ENCODE measurements at places on chromosomes 11 and 22.

DNA sequence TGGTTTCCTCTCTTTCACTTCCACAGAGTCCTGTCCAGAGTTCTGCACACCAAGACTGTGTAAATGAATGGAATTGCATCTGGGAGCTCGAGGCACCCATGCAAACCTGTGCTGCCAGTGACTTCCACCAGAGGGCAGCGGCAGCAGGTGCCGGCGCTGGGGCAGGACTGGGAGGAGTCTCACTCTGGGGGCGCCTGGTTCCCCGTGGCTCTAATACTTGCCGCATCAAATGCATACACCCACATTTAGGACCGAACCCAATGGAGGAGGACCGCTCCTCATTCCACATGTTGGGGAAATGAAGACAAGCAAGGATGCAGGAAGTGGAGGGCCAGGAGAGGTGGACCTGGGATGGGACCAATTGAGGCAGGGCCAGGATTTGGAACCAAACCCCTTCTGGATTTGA lies 1.1 kb upstream of the CD6 start:
- DNase-seq: peak; percentile 74

GRCh38 chr11:47860536-47860935 lies 12.4 kb upstream of the NUP160 start:
- DNase-seq: no peak

DNA sequence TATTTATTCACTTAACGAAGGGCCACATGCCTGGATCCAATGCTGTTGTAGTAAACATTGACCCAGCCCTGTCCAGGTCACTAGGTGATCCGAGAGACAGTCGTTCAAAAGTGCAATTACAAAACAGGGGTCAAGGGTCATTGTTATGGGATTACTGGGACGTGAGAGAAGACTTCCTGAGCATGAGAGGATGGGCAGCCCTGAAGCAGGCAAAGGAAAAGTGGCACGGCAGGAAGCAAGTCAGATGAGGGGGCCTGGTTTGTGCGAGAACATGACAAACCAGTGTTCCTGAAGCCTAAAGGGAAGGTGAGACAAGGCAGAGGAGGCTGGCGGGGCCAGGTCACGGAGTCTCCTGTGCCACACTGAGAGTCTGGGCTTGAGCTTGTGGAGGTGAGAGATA lies 15.8 kb upstream of the MMP20 start:
- no peak for DNase-seq

GRCh38 chr11:10934293-10934860 lies 76.5 kb upstream of the ZBED5 start:
- DNase-seq: no peak

DNA sequence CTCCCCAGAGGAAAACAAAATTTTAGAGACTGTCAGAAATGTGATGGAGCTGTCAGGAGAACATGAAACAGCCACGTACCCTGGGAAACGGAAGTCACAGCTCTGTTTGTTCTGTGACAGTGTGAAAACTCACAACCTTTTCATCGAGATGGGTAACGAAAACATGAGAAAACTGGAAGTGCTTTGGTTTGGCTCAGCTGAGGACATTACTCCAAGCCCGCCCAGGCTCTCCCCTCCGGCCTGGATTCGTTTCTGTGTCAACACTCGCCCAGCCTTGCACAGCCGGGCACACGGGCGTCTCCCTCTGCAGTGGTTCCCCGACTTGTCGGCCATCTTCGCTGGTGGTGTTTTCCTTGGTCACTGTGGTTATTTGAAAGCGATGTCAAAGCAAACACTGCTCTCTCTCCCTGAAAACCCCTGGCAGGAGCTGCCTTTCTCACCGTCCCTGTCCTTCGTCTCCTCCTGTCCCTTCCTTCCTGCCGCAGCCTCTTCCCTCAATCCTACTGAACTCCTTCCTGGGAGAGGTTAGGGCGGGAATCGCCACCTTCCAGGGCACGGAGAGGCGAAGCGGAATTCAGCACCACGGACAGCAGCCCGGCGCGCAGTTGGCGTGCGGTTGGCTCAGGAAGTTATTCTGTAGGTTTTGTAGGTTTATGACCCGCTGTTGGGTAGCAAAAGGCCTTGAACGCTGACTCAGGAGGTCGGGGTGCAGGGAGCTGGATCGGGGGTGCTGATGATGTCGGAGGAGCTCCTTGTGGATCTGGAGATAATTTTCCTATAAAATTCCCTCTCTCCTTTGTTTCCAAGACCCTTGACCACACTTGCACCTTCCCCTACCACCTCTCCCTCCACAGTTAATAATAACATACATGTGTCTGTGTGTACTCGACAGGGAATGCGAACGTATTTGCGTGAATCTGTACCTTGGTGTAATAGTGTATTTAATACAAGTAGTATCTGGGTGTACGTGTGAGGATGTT lies 13.1 kb upstream of the RPS19BP1 start:
- DNase-seq: peak; percentile 65

- no peak for DNase-seq
These were observed 118.0 kb upstream of the IGLL5 start for GRCh38 chr22:22769434-22770279.

- DNase-seq: no peak
These were observed 7.2 kb downstream of the CRELD2 start for GRCh38 chr22:49925525-49926128.

DNA sequence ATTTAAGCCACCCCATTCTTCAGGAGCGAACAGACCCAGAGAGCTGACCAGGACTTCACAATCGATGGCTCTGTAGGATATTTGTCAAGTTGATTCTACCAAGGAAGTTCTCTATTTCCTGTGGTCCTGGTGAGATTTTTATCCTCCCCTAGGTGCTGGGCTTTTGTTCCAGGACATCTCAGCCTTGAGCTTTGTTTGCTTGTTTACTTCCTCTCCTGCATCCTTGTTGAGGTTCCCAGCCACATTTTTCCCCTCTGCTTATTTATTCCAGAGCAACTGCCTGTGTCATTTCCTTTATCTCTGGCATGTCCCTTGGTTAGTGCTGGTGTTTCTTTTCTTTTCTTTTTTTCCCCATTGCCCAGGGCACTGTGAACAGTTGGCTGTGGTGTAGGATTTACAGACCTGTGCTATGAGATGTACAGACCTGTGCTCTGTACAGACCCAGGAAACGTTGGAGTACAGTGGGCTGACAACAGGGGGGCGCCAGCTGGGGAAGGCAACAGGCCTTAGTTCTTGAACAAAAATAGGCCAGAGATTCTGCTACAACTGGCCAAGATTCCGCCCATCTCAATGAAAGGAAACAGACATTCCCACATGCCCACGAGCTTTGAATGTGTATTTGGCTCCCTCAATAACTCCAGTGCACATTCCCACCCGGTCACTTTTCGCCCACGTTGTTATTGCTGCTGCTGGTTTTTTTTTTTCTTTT lies 235.9 kb upstream of the DDI1 start:
- peak; percentile 33 for DNase-seq

DNA sequence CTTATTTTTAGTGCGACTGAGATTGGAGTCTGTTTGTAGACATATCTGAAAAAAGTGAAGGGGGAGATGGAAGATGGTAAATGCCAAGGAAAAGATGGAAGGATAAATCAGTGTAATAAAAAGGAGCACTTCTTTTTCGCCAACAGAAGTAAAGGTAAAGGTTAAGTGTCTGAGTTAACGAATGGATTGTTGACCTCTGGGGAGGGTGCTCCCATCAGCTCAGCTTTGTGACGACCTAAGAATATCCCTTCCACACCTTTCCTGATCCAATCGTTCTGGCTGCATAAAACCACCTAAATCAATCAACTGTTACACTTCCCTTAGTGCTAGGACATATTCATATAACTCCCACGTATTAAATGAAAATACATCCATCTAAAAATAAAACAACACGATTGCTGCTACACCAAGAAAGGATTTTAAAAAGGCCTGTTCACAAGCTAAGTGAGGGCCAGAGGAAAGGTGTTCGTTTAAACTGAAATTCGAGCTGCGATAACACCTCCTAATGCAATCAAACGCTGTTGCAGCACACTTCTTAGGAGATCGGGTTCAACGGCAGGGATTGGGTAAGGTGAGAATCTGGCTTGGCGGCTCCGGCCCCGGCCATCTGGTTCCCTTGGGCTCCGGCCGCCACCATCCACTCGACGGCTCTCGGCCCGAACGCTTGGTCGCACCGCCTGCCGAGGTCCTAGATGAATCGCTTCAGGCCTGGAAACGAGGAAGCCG lies 658 bp downstream of the C11orf71 start:
- DNase-seq: peak; percentile 78

DNA sequence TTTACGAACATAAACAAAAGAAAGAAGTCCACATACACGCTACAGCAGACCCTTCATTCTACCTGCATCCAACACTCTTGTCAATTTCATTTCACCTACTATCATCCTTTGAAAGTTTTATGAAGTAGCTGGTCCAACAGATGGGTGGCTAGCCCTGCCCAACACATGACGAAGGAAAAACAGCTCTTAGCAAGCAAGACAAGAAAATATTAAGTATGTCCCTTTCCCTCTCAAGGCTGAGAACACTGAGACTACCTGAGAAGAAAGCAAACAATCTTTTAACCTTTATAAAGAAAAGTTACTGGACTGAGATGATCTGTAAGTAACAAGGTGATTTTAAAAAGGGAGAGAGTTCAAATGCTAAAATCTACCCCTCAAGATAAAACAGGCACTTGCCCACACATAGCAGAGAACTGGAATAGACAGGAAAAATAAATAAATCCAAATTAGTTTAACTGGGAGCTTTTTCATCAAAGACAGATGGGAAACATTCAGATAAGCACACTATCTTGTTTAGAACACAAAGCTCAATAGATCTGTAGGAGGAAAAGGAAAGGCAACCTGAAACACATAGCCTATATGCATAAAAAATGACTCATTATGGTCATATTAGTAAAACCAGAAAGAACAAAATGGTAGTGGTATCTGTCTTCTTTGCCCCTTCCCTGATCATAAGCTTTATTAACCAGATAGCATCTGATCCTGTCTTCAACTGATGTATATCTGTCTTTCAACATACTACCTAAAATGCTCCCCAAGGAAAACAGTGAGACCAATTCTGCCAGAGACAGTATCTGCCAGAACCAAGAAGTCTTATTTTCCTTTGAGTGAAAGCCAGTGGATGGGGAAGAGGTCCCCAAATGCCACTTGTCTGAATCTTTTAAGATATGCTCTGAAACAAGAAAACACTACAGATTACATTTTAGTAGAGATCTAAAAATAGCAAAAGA lies 104.3 kb downstream of the MRTFA start:
- no peak for DNase-seq

GRCh38 chr11:12329169-12329568 lies 48.2 kb upstream of the PARVA start:
- DNase-seq: no peak

DNA sequence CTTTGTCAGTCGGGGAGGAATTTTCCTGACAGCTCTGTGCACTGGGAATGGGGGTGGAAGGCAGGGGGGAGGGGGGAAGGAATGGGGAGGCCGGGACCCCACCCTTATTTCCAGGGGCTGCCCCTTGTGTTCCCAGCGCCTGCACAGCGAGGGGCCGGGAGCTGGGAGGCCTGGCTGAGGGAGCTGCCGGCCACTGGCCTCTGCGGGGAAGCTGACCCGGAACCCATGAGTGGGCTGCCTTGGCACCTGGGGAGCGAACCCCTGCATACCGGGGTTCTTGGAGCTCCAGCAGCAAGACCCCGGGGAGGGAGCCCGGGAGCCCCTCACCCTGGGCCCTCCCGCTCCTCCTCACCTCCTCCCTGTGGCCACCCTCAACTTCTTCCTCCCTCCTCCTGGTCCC lies 3.5 kb downstream of the H19 start:
- no peak for DNase-seq

DNA sequence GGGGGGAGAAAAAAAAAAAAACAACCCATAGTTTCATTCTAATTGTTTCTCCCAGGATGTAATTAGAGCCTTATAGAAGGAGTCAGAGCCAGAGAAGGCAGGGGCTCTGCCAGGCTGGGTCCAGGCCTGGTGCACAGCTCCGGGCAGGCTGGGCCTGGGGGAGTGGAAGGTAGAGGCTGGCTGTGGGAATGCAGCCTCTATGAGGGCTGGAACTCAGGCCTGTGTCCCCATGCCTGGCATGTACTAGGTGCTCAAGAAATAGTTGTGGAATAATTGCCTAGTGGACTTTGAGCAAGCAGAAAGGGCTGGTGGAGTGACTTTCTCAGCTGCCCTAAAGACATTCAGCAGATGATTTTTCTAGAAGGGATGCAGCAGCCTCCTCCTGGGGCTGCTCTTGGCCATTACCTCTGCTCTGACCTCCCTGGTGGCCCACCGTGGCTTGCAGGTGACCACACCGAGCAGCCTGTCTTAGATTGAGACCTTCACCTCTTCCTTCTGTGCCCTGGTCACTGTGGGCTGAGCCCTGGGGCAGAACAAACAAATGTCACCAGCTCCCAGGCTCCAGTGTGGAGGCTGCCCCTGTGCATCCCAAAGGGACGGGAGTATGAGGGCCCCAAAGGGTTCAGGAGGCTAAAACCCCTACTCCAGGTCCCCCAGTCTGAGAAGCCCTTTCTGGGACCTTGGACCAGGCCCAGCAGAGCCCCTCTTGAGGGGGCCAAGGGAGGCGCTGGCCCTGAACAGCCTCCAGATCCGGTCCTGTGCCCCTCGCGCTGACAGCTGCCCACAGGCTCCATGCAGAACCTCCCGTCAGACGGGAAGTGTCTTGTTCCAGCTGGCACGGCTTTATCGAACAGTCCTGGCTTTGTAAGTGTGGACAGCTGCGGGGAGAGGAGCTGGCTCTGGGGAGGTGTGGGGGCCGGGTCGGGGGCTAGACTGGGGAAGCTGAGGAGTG lies 18.8 kb downstream of the MYEOV start:
- peak; percentile 67 for DNase-seq

DNA sequence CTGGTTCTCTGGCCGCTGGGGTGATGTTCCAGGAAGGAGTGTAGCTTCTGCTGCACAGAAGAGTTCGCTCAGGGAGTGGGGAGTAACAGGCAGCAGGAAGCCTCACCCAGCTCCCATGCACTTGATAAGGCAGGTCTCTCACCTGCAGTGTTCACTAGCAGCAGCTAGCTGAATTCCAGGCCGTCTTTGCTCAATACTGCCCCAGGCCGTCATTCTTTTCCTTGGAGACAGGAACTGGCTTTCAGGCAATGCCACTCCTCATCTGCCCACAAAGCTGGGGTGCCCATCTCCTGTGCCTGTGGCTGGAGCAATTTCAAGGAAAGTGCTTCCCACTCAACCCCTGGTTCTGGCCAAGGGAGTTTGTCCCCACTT lies 66.1 kb downstream of the ARHGAP42 start:
- DNase-seq: no peak

DNA sequence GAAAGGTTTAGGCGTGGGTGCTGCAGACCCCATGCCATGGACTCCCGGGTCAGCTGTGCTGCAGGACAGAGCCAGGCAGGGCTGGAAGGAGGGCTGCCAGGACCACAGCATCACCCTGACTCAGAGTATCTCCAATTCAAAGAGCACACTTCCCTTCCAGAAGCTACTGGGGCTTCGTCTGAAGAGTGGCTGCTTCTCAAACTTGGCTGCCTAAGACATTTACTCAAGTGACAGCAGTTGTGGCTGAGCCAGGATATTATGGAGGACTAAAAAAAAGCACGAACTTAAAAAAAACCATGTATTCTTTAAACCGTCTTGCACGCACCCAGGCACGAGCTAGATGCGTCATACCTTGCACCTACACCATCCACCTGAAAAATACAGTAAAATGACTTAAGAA lies 13.0 kb upstream of the BID start:
- DNase-seq: no peak

DNA sequence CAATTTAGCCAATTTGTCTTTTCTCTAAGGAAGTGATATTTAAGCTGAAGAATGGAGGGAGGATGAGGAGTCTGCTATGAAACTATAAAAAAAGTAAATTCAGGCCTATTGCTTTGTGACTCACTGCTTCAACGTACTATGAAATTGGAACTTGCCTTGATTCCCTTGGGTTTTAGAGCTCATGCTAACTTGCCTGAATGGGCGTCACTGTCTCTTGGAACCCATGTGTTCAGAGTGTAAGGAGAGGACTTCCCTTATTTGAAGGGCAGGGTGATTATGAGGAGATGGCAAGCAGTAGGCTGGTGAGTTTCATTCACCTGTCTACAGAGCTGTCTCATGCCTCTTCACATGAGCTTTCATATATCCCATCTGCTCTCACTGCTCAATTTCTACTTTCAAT lies 28.7 kb upstream of the WT1 start:
- DNase-seq: no peak

All from left ventricle myocardium superior (tissue), 1 donor.